ENCODE measurements at places on chromosomes 7 and 10. TPM values are rescaled to one million over a fixed set of nuclear protein-coding genes. Genes with fewer than 3 reads are reported as not detected.

The PRSS1 gene
- not detected for total RNA-seq

The PNLIPRP1 gene
- total RNA-seq = not detected

The WASL gene
- total RNA-seq = 10.6 TPM

The CPXM2 gene
- total RNA-seq = not detected

The FAM25A gene
- not detected for total RNA-seq

The OR2A12 gene
- total RNA-seq = not detected

The HECW1 gene
- total RNA-seq = not detected

The MMS19 gene
- 68.4 TPM for total RNA-seq

The CTBP2 gene
- total RNA-seq = 120 TPM

The TUBAL3 gene
- total RNA-seq = not detected

The KLLN gene
- total RNA-seq = 0.70 TPM

The MYL10 gene
- total RNA-seq = not detected

The CALHM3 gene
- not detected for total RNA-seq

- H3K4me1 ChIP-seq = no peaks in the 10 kb centered on the region
- no peak for DNase-seq
- no peak overlapping the region for H3K27ac ChIP-seq
- no peak overlapping the region for H3K4me3 ChIP-seq
Observed at GRCh38 chr7:93720106-93720505, 145.6 kb upstream of the CALCR start.

DNA sequence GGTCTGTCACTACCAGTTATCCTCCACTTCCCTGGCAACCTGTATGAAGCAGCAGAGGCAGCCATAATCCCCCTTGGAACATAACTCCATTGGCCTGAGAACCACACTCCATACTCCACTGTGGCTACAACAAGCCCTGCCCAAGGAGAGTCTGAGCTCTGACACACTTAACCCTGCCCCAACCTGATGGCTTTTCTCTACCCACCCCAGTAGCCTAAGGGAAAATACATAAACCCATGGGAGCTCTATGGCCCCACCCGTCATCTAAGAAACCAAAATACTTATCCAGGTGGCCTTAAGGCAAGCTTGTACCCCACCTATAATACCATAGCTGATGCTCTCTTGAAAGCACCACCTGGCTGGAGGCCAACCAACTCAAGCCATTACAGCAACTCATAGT, 324.8 kb upstream of the GLI3 start:
- no peak overlapping the region for H3K27ac ChIP-seq
- no peaks in the 10 kb centered on the region for H3K4me1 ChIP-seq
- no peaks in the 10 kb centered on the region for H3K36me3 ChIP-seq
- no peaks in the 10 kb centered on the region for H3K27me3 ChIP-seq
- no peak overlapping the region for H3K4me3 ChIP-seq

GRCh38 chr7:131533151-131533559, 23.3 kb downstream of the PODXL start:
- no peak overlapping the region for H3K4me3 ChIP-seq
- no peaks in the 10 kb centered on the region for H3K27me3 ChIP-seq
- DNase-seq = no peak
- no peak overlapping the region for H3K27ac ChIP-seq
- H3K4me1 ChIP-seq = no peaks in the 10 kb centered on the region

DNA sequence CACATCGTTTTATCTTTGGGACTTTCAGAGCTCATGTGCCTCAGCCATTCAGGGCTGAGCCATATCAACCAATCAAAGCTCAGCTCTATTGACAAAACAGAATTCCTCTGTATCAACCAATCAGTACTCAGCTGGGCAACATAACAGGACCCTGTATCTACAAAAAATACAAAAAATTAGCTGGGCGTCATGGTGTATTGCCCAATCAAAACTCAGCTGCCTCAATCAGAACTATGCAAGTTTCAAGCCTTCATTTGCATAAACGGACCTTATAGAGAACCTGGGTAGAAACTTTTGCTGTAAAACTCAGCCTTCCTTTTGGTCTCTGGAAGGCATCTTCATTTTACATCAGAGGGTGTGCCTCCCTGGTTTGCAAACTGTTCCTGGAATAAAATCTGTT, 77.1 kb downstream of the ZNF467 start:
- H3K4me1 ChIP-seq = no peaks in the 10 kb centered on the region
- H3K27ac ChIP-seq = no peak overlapping the region
- no peak overlapping the region for H3K4me3 ChIP-seq

DNA sequence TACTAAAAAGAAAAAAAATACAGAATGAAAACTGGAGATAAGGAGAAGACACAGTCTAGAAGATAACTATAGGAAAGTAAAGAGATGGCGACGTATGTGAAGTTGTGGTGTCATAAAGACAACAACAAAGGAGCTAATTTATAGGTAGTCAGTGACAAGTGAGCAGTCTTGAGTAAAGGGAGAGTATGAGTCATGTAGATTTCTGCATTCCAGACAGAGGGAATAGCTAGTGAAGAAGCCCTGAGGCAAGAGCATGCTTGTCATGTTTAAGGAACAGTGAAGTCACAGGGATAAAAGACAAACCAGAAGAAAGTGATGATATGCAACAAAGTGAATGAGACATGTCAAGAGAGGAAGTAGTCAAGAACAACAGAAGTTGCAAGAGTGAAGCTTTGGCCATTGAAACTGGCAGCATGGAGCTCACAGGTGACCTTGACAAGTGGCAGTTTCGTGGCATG, 2.3 kb upstream of the MIOS start:
- H3K27me3 ChIP-seq = no peaks in the 10 kb centered on the region
- H3K27ac ChIP-seq = no peak overlapping the region
- peaks cover 9% of the 10 kb centered on the region for H3K4me1 ChIP-seq
- DNase-seq = no peak

DNA sequence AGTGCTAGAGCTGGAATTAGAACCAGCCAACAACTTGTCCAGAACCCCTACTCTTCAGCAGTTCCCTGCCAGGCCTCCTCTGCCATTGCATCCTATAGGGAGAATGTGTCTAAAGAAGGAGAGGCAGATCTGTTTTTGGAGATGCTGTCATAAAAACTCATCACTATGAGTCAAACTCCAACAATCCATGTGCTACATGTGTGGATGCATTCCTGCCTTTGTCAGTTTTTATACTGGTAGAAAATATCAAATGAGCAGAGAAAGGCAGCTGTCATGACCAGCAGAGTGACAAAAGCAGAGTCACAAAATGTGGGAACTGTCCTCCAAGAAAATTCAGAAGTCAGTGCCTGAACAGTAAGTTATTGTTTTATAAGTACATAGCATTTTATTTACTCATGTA, 93.0 kb downstream of the ABLIM1 start:
- no peak for DNase-seq
- no peaks in the 10 kb centered on the region for H3K36me3 ChIP-seq
- no peaks in the 10 kb centered on the region for H3K4me1 ChIP-seq
- H3K4me3 ChIP-seq = no peak overlapping the region

- DNase-seq = no peak
- no peak overlapping the region for H3K4me3 ChIP-seq
- H3K36me3 ChIP-seq = no peaks in the 10 kb centered on the region
- H3K27me3 ChIP-seq = no peaks in the 10 kb centered on the region
- H3K27ac ChIP-seq = no peak overlapping the region
- H3K4me1 ChIP-seq = peaks cover 10% of the 10 kb centered on the region
Observed at GRCh38 chr10:3054183-3054850, 13.0 kb upstream of the PFKP start.

GRCh38 chr10:24951201-24952142, 934 bp downstream of the PRTFDC1 start:
- no peak for DNase-seq
- peaks cover 14% of the 10 kb centered on the region for H3K4me1 ChIP-seq
- H3K4me3 ChIP-seq = peak overlapping the region; percentile 75
- no peaks in the 10 kb centered on the region for H3K27me3 ChIP-seq
- H3K36me3 ChIP-seq = no peaks in the 10 kb centered on the region

GRCh38 chr7:29538389-29538788, 25.2 kb upstream of the PRR15 start:
- DNase-seq = no peak
- H3K27ac ChIP-seq = no peak overlapping the region
- H3K27me3 ChIP-seq = peaks cover 2% of the 10 kb centered on the region
- no peak overlapping the region for H3K4me3 ChIP-seq
- H3K36me3 ChIP-seq = no peaks in the 10 kb centered on the region

DNA sequence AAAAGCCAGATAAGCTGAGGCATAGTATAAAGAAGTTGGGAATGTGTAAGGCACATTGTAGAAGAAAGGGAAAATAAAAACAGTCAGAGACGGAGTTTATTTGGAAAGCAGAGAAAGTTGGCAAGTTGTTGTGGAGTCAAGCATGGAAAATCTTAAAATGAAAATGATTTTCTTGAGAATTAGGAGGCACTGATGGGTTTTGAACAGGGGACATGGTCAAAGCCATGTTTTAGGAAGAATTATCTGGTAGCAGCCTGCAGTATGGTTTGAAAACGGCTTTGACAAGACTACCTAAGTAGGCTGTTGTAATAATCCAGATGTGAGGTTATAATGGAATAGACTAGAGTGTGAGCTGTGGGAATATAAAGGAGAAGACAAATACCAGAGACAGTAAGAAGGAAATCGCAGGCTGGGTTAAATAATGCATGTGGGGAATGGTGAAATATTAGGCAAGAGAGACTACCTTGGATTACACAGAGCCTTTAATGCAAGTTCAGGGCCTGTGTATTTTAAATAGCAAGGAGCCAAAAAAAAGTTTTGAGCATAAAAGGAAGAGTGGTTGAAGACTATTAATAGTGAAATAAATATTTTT, 130.4 kb upstream of the MEOX2 start:
- H3K4me1 ChIP-seq = no peaks in the 10 kb centered on the region
- H3K27ac ChIP-seq = no peak overlapping the region
- H3K36me3 ChIP-seq = no peaks in the 10 kb centered on the region

- DNase-seq = no peak
- no peaks in the 10 kb centered on the region for H3K27me3 ChIP-seq
- no peaks in the 10 kb centered on the region for H3K36me3 ChIP-seq
- H3K27ac ChIP-seq = no peak overlapping the region
Observed at GRCh38 chr7:129644634-129645230, 33.2 kb downstream of the NRF1 start.

DNA sequence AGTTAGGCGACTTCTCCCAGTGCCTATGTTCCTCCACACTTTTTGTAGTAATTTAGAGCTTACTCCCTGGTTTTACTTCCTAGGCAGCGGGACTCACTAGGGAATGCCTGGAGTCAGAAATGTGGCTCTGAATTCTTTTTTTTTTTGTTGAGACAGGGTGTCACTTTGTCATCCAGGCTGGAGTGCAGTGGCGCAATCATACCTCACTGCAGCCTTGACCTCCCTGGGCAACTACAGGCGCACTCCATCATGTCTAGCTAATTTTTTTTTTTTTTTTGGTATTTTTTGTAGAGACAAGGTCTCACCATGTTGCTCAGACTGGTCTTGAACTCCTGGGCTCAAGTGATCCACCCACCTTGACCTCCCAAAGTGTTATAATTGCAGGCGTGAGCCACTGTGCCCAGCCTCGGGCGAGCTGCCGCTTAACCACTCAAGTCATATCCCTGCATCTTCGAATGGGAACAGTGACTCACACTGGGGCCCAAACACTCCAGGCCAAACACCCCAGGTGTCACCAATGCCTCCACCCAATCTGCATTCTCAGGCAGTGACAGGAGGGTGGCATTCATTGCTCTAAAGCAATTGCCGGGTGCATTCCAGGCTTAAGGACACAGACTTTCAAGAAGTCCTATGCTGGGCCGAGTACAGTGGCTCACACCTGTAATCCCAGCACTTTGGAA, 19.6 kb downstream of the RGS10 start:
- H3K36me3 ChIP-seq = peaks cover 19% of the 10 kb centered on the region
- no peak overlapping the region for H3K27ac ChIP-seq
- H3K27me3 ChIP-seq = no peaks in the 10 kb centered on the region
- H3K4me3 ChIP-seq = no peak overlapping the region
- H3K4me1 ChIP-seq = peaks cover 11% of the 10 kb centered on the region
- no peak for DNase-seq

GRCh38 chr10:62270020-62270419, 1.4 kb upstream of the RTKN2 start:
- no peaks in the 10 kb centered on the region for H3K36me3 ChIP-seq
- DNase-seq = no peak
- no peak overlapping the region for H3K4me3 ChIP-seq
- peaks cover 11% of the 10 kb centered on the region for H3K4me1 ChIP-seq

GRCh38 chr7:123647106-123647730, 8.4 kb upstream of the LMOD2 start:
- H3K4me3 ChIP-seq = no peak overlapping the region
- H3K27me3 ChIP-seq = no peaks in the 10 kb centered on the region
- H3K4me1 ChIP-seq = no peaks in the 10 kb centered on the region
- no peak overlapping the region for H3K27ac ChIP-seq
- no peaks in the 10 kb centered on the region for H3K36me3 ChIP-seq

GRCh38 chr10:122280156-122280555, 9.1 kb downstream of the BTBD16 start:
- H3K4me3 ChIP-seq = no peak overlapping the region
- DNase-seq = no peak
- no peaks in the 10 kb centered on the region for H3K27me3 ChIP-seq
- H3K4me1 ChIP-seq = no peaks in the 10 kb centered on the region
- no peaks in the 10 kb centered on the region for H3K36me3 ChIP-seq

DNA sequence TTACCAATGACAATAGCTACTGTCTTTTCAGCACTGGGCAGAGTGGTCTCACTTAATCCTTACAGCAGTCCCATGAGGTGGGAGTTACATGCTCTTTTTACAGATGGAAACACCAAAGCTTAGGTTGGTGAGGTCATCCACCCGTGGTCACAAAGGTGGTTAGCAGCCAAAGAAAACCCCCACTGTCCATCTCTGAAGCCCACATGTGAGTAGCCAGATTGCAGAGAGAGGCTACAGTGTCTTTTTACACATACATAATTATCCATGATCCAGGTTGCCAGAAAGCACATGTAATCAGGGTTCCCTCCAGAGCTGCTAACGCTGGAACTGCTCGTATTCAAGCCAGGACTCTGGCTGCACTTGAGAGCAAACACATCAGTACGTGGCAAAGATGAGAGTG, 24.6 kb upstream of the ANKRD2 start:
- no peak for DNase-seq
- H3K27me3 ChIP-seq = no peaks in the 10 kb centered on the region
- no peak overlapping the region for H3K27ac ChIP-seq
- H3K4me3 ChIP-seq = no peak overlapping the region
- peaks cover 2% of the 10 kb centered on the region for H3K4me1 ChIP-seq

DNA sequence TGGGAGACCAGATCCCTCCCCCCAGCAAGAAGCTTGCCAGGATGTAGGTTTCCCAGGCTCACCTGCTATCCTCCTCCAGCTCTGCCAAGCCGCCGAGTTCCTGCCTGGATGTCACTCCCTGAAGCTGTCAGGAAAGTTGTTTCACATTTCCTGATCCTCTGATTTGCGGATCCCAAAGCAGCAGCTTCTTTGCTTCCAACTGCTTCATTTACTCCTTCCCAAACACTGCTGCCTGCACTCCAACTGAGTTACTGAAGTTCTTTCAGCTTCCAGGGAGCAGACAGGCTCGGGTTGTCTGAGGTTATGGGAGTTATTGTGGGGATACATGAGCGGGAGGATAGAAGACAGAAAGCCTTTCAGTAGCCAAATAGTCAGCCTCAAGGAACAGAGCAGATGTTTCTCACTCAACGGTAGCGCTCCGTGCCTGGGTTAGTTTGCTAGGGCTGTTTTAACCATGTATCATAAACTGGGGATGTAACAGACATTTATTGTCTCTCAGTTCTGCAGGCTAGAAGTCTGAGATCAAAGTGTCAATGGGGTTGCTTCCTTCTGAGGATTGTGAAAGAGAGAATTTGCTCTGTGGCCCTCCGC, 516.0 kb downstream of the REEP3 start:
- H3K27me3 ChIP-seq = no peaks in the 10 kb centered on the region
- no peaks in the 10 kb centered on the region for H3K36me3 ChIP-seq
- no peak overlapping the region for H3K4me3 ChIP-seq
- no peak for DNase-seq
- peaks cover 4% of the 10 kb centered on the region for H3K4me1 ChIP-seq

GRCh38 chr10:113142601-113143362, 192.7 kb downstream of the TCF7L2 start:
- no peaks in the 10 kb centered on the region for H3K27me3 ChIP-seq
- H3K4me1 ChIP-seq = no peaks in the 10 kb centered on the region

Data from natural killer cell (primary cell).